Naive thymus-derived CD8-positive, alpha-beta T cell (primary cell): ENCODE measurements at places on chromosomes 12 and 14. TPM values are rescaled to one million over a fixed set of nuclear protein-coding genes. Genes with fewer than 3 reads are reported as not detected.

DNA sequence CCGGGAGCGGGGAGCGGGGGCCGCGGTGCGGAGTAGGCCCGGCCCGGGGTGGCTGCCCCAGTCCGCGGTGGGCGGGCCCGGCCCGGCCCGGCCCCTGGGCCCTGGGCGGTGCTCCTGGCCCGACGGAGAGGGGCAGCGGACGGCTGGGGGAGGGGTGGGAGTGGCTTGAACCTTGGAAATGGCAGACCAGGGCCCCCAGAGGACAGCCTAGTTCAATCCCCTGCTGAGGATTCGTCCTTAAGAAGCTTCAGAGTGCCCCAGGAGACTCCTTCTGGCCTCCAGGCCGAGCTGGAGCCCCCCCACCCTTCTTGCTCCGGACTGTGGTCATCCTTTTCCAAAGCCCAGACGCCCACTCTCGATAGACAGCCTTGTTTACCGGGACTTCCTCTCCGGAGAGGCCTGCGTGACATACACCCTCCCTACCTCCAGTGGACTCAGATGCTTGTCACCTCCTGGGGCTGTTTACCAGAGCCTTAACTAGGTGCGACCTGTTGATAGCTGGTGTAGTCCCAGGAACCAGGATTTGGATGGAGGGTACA, 458 bp downstream of the KHNYN start:
- H3K4me3 ChIP-seq, result peak overlapping the region; percentile 94
- H3K27ac ChIP-seq, result peak overlapping the region; percentile 96
- H3K27me3 ChIP-seq, result no peaks in the 10 kb centered on the region
- no peaks in the 10 kb centered on the region for H3K36me3 ChIP-seq
- peaks cover 48% of the 10 kb centered on the region for H3K4me1 ChIP-seq

GRCh38 chr12:32505067-32505945, 105.9 kb downstream of the FGD4 start:
- no peak for DNase-seq
- H3K4me3 ChIP-seq, result no peak overlapping the region

DNA sequence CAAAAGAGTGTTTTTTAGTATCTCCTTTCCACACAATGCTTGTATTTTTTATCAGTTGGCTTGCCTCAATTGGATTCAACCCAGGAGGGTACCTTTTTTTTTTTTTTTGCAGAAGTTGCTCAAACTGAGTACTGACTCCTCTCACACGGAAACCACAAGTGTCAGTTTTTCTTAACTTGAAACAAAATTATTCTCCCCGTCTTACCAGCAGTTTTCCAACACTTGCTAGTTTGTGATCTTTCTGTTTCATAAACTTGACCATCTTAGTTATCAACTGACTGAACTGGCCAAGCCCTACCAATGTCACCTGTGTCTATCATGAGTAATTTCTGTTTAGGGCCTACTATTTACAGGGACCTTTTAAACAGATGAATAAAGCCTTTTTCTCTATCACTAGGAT, 34.1 kb upstream of the ITPR2 start:
- no peak overlapping the region for H3K4me3 ChIP-seq
- peak overlapping the region; percentile 4 for H3K27ac ChIP-seq
- H3K27me3 ChIP-seq, result peaks cover under 1% of the 10 kb centered on the region
- H3K4me1 ChIP-seq, result peaks cover 17% of the 10 kb centered on the region
- DNase-seq, result no peak
- H3K36me3 ChIP-seq, result no peaks in the 10 kb centered on the region

- no peak for DNase-seq
- H3K4me1 ChIP-seq, result no peaks in the 10 kb centered on the region
- no peaks in the 10 kb centered on the region for H3K36me3 ChIP-seq
- H3K4me3 ChIP-seq, result no peak overlapping the region
- H3K27me3 ChIP-seq, result peaks cover 4% of the 10 kb centered on the region
Observed at GRCh38 chr14:33704481-33704880, 246.4 kb downstream of the EGLN3 start.

Gene SARNP
- 94.0 TPM for polyA plus RNA-seq

- no peaks in the 10 kb centered on the region for H3K27me3 ChIP-seq
- peak within 1 kb of the TSS; percentile 94 for H3K27ac ChIP-seq
- peak within 1 kb of the TSS; percentile 93 for H3K4me3 ChIP-seq
Observed at GRCh38 chr12:57111031-57111734, at the start of gene STAT6. TSS of gene STAT6 (minus strand) at chr12:57111362. CDS start at chr12:57108278, 3,084 bp downstream.

DNA sequence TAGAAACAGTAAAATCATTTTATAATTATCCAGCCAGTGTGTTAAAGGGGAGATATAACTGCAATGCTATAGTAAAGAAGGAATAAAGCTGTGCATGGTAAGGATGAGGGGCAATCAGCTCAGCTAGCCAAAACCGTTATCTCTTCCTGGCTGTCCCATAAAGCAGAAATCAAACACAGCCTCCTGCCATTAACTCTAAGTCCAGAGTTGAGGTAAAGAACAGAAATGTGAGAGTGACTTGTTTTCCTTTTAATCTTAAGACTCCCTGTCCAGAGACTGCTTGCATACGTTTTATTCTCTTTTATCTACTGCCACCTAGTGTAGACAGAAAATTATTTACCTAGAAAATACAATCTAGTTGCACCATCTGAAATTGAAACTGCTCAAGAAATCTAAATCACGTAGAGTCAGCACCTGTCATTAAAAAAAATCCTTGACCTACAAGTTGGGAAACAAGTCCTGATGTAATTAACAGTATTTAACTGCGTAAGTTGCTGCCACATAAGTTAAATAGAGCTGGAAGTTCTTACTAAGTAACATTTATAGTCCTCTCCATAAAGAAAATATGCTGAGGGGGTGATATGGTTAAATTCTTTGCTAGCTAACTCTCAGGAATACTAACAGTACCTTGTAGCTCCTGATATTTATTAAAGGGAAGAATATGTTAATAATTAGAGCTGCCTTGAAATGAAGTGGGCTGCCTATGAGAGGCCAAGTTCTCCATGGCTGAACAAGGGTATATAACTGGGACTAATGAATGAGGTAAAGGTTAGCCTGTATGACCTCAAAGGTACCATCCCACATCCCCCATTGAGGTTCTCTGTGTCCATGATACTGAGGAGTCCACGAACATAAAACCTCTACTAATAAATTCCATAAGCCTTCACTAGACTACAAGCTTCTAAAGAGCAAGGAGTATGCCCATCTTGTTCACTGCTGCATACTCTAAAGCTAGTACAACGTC, 62.7 kb downstream of the GALNT4 start:
- peak overlapping the region; percentile 60 for H3K4me3 ChIP-seq
- no peak overlapping the region for H3K27ac ChIP-seq
- H3K36me3 ChIP-seq, result peaks cover 27% of the 10 kb centered on the region
- peaks cover 21% of the 10 kb centered on the region for H3K4me1 ChIP-seq
- no peak for DNase-seq

DNA sequence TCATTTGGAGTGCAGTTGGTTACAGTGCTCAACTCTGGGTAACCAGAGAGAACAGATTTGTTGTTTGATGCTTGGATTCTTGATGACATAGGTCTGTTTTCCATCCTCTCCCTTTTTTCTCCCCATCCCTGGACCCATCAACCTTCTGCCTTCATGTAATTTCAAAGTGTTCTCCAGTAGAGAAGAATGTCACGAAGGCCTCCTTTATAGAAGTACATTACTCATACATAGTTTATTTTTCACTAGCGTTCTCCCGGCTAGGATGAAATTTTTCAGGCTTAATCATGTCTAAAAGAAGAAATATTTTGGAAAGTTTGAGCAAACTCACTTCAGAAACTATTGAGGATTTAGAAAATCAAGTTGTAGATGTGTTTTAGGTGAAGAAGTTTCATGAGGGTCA, 20.9 kb upstream of the APPL2 start:
- no peak for DNase-seq
- H3K27ac ChIP-seq, result no peak overlapping the region
- H3K27me3 ChIP-seq, result peaks cover 7% of the 10 kb centered on the region

Gene NPFF
- polyA plus RNA-seq, result not detected
